Stimulated activated CD4-positive, alpha-beta T cell treated with anti-CD3 and anti-CD28 coated beads, TNF-alpha, amount 100 ng/mL, for 4 hours (primary cell): ENCODE measurements at places on chromosomes 5 and 9.

DNA sequence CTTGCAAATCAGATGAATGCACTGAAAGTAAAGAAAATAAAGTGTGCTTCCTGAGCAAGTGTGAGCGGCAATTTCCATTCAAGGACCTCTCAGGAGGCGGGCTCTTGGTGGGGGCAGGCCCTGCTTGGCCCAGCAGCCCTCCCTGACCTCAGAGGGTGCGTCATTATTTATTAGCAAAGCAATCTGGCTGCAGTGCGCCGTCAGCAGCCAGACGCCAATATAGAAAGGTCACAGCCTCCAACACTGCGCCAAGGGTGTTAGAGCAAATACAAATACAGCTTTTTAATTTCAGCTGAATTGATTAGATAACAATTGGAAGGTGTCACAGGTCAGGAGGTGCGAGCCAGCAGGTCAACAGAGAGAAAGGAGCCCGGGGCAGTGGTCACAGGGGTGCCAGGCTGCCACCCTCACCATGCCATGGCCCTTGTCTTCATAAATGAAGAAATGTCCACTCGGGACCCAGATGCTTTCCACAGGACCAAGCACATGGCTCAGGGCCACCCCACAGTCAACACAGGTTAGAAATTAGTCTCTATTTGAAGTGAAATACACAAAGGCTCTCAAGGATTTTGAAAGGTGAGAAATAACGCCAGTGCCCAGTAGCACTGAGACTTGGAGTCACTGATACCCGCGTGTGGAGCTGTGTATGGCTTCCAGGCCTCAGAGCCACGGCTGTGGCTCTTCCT, 309.8 kb downstream of the IRX2 start:
- DNase-seq, result no peak

DNA sequence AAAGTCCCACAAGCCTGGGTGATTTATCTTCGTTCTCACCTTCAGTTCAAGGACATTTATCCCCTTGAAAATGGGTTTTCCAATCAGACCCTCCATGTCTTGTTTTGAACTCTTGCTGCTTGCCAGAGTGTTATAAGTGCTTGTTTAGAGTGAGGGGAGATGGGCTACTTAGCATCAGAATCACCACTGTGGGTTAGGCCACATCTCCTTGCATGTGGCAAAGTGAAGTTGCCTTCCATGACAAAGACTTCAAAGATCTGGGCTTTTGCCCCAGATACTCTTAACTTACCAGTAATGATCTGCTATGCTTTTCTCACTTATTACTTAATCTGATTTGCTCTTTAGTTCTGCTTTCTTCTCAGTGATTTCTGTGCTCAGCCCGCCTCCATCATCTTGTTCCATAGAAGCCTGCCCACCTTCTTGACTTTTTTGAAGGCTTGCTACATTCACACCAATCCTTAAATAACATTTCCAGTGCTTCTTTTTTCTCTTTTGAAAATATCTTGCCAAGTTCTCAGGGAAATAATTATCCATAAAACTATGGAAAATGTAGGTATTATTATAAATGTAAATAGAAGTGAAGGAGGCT, 39.0 kb downstream of the GPR21 start:
- no peak for DNase-seq

- no peak for DNase-seq
Measured at GRCh38 chr5:151078490-151079262, 2.2 kb downstream of the TNIP1 start.

- DNase-seq, result no peak
Measured at GRCh38 chr5:13566871-13567339, 377.6 kb downstream of the DNAH5 start.

- DNase-seq, result no peak
Measured at GRCh38 chr5:136094189-136094912, 38.3 kb upstream of the SMAD5 start.

GRCh38 chr5:14172149-14172795, 29.1 kb downstream of the TRIO start:
- DNase-seq, result no peak

- no peak for DNase-seq
Measured at GRCh38 chr9:125091121-125091520, 52.2 kb downstream of the SCAI start.

DNA sequence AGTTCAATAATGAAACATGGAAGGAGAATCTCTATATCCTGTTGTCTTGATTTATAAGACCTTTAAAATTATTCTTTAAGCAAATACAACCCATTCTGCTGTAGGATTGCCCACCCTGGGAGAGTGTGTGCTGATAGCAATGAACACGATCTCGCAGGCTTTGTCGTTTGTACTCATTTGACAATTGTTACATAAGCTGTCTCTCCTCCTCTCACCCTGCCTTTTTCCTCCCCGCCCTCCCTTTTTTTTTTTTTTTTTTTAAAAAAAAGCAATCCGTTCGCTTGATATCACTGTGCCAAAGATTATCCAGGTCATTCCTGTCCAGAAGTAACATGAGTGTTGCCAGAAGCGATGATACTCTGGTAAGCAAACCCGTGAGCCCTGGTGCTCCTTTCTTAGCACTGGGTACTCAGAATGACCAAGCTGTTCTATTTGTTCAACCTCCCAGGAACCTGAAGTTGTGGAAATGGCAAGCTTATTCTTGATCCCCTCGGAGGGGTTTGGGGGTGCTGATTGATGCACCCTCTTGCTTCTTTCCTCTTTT, 82.7 kb upstream of the CTSL start:
- DNase-seq, result no peak

DNA sequence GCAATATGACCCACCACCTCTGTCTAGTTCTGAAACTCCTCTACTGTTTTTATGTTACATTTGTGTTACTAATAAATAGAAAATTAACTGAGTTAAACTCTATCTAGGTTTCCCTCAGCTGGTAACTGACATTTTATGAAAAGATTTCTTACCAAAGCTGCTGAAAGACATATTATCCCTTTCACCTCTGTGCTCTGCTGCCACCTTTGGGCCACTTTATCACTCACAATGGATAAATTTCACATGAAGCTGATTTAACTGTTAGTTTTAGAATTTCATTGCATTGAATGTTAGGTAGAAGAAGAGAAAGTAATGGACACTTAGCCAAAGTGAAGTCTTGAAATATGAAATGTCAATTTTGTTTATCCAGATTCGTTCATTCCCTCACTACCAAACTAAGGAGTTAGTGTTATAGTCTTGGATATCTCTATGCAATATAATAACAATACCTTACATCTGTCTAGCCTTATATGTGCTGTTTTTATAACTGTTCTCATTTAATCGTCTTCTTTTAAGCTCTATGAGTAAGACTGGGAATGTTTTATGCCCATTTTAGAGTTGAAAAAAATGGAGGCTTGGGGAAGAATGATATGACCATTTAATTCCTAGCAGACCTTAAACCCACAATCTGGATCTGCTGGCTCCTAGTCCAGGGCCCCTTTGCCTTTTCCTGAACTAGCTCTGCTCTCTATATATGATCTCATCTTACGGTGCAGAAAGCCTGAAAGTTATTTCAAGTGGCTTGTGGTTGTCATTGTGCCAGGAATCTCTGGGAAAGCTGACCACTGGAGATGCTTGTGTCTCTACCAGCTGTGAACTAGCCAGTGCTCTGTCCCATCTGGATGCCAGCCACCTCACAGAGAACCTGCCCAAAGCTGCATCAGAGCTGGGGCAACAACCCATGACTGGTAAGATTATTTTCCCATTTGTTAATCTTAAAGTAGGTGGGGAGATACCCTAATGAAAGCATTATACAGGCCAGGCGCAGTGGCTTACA, 97.1 kb downstream of the GOLPH3 start:
- DNase-seq, result no peak

DNA sequence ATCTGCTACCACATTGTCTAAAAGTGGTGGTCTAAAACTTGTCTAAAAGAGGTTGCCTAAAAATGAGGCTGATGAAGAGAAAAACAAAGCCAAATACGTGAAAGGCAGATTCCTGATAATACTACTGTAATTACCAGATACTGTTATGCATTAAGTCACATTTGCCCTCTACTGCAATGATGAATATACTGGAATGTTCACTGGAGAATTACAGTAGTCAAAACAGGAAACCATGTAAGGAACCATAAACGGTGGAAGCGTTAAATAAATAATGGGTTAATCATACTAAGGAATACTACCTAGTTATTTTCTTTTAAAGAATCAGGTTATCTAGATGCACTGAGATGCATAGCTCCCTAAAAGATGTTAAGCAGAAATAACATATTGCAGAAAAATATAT, 201.3 kb downstream of the MCTP1 start:
- DNase-seq, result no peak

GRCh38 chr5:1799110-1799601, 481 bp downstream of the MRPL36 start:
- DNase-seq, result no peak

DNA sequence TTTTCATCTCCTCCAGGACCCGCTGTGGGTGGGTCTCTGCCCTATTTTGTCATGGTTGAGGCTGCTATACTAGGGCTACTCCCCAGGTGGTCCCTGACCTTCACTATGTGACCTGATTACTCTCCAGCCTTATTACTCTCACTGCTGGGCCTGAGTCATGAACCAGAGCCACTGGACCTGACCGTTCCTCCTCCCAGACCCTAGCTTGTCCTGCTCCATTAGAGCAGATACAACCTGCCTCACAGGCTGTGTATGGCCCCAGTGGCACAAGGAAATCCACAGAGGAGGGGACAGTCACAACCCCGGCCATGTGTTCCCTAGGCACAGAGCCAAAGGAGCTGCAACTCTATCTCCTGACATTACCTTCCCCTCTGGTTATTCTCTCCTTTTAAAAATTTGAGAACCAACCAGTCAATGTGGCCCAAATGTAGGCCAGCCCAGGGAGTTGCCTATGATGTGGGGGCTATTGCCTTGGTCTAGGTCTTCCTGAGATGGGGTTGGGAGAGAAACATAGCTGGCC, 96.0 kb upstream of the FSTL4 start:
- DNase-seq, result no peak

DNA sequence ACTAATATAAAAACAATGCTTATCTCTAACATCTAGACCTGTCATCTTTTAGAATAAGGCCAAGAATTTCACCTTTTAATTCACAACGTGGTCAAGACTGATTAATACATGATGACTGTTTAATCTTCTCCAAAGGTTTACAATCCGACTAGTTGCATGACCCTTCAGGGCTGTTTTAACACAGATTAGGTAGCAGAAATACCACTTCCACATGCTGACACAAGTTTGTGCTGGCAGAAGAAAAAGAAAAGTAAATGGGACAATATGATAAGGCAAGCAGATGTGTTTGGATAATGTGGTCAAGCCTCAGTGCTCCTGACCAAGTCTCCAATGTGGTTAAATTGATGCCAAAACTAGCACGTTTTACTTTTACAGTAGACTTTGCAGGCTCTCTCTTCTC, 31.1 kb downstream of the SEMA6A start:
- no peak for DNase-seq

DNA sequence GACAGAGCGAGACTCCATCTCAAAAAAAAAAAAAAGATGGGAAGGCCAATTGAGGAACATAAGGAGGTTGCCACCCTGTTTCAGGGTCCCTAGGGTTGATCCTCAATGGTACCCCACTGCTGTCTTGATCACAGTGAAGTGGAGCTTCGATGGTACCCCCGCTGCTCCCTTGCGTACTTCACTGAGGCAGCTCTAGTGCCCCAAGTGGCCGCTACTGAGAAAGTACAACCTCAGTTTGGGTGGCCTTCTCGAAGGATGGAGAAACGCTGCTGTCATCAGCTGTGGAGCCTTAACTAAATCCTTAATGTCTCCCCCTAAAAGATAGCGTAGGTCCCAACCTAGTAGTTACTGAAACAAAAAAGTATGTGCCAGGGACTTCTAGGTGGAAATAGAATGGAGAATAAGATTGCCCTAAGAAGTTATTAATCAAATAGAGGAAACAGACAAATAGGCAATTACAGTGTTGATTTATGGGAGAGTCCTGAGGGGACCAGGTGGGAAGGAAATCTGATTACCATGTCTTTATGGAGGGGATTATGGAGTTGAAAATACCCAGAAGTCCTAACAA, 6.3 kb downstream of the TESK1 start:
- no peak for DNase-seq

DNA sequence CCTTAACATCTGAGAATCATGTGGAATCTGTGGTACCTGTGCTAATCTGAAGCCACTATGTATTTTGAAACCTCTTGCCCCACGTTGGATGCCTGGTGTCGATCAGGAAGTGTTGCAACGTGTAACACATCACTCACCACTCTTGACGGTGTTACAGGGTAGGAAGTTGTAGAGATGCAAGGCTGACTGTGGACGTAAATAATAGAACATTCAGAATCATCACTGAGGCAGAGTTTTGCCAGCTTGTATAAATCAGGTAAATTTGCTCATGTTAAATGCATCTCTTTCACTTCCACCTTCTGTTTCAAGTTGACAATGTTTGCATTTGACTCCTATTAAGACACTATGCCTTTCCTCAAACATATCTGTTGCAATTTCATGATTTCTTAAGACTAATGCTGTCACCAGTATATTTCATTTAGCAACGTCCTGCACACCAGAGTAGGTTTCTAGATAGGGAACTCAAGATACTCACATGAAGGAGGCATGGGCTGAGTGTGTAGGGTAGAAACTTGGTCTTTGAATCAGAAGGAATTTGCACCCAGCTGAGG, 38.1 kb downstream of the BASP1 start:
- no peak for DNase-seq

DNA sequence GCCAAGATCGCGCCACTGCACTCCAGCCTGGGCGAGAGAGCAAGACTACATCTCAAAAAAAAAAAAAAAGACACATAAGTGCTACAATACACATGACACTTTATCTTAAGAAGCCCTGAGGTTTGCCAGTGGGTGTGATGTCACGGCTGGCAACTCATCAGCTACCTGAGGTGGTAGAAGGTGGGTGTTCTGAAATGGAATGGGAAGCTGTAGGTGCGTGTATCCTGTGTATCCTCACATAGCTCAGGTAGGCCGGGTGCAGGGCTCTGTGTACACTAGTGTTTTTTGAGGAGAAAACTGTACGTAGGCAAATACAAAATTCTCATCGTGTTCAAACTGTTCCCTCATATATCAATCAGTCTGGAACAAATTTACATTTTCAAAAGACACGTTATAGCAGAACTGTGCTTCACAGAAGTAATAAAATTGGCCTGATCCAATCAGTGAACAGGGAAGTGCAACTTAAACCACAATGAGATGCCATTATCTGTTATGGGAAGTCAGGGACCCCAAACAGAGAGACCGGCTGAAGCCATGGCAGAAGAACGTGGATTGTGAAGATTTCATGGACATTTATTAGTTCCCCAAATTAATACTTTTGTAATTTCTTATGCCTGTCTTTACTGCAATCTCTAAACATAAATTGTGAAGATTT, 10.4 kb downstream of the BICD2 start:
- DNase-seq, result no peak

DNA sequence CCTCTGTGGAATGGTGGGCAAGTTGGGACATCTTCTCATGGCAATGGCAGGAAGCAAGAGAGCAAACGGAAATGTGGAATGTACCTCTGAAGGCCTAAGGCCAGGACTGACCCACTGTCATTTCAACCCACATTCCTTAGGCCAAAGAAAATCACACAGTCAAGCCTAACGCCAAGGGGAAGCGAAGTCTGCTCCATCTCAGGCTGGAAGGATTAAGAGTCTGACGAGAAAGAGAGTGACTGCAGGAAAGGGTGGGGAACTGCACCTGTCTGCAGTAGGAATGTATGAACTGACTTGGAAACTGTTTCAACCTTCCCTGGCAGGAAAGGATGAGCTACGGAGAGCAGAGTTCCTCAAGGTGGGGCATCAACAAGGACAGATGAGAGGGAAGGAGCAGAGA, 90.2 kb upstream of the TAS2R1 start:
- DNase-seq, result no peak
